Activated CD8-positive, alpha-beta memory T cell treated with anti-CD3 and anti-CD28 coated beads for 1 hour (primary cell): ENCODE measurements at places on chromosomes 6 and 20.

- DNase-seq = no peak
Observed at GRCh38 chr6:134938896-134939295, 11.0 kb downstream of the ALDH8A1 start.

DNA sequence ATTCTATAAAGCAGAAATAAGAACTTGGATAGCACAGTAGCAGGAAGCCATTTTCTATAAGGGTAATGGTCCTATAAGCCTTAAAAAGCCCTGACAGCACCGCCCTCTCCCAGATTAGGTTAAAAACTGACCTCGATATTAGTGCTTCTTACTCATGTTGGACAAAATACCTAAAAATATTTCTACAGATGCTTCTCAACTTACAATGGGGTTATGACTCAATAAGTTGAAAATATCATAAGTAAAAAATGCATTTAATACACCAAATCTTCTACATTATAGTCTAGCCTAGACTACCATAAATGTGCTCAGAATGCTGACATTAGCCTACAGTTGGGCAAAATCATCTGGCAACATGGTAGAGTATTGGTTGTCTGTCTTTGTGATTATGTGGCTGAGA is 70.3 kb downstream of the SESN1 start:
- DNase-seq = no peak

GRCh38 chr20:46089167-46089416 is 670 bp downstream of the NCOA5 start:
- no peak for DNase-seq

GRCh38 chr6:364609-365540 is 26.7 kb upstream of the IRF4 start:
- no peak for DNase-seq

DNA sequence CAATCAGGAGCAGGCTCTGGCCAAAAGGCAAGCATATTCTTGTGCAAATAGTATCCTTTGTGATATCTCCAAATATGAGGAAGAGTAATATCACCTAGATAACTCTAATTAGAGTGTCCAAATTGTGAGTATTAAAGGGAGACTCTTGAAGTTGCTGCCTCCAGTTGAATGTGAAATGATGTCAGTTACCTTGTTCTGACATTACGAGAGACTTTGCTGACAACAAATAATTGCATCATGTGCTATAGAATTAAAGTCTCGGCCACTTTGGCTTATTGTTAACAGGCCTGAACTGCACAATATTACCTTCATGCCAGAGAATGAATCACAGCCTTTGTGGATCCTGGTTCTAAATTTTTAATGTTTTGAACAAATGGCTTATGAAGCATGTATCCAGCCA is 106.5 kb downstream of the AIG1 start:
- no peak for DNase-seq

DNA sequence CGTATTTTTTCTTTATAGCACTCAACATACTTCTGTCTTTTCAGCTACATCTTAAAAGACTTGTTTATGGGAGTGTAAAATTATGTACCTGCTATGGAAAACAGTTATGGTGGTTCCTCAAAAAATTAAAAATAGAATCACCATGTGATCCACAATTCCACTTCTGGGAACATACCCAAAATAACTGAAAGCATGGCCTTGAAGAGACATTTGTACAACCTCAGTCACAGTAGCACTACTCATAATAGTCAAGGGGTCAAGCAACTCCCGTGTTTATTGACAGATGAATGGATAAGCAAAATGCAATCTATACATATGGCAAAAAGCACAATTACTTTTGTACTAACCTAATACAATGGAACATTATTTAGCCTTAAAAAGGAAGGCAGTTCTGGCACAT is 74.5 kb downstream of the METTL24 start:
- DNase-seq = no peak

- no peak for DNase-seq
Observed at GRCh38 chr6:168157272-168158212, 78.5 kb upstream of the FRMD1 start.

GRCh38 chr20:416950-417800 is 9.1 kb downstream of the RBCK1 start:
- DNase-seq = no peak

- no peak for DNase-seq
Observed at GRCh38 chr20:16423311-16424212, 149.7 kb downstream of the KIF16B start.

DNA sequence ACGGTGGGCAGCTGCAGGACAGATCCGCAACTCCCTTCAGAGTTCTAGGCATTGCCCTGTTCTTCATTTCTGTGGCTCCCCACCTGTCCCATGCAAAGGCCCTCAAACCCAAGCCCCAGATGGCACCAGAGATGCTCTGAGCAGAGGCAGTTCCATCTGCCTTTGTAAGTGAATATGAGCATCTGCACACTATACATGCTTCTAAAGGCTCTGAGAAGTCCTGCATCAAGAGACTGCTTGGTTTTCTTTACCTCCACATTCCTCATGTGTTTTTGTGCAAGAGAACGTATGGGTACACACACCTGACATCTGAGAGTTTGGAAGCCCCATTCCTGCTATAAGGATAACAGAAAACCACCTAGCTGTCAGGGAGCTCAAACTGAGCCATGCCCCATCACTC is 14.4 kb upstream of the CST7 start:
- DNase-seq = no peak

DNA sequence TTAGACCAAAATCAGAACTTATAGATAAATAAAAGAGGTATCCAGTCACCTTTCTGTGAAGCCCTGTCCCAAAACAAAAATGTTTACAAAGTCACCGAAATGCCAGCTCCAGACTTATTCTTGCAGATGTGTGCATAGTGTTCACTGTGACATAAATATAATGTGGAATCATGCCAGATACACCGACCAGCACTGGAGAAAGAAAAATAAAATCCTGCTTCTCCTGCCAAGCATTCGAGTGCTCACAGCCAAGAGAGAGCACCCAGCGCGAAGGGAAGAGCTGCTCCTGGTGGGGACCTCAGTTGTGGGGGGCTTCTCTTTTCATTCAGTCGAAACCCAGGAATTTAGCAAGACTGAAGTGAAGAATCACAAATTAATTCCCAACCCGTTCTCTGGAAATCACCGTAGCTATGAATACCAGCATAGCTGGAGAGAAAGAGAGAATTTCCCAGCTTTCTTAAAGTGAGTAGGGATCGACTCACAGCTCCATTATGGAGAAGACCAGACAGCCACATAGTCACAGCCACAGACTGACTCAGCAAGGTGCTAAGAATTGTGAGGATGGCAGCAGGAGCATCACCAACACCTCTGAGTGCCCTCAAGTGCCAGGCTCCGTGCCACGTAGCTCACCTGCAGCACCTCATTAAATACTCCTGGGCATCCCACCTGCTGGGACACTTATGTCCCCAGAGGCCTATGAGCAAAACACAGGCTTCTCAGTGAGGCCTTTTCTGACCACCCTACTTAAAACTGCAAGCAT is 33.2 kb downstream of the BFSP1 start:
- no peak for DNase-seq

GRCh38 chr20:23603321-23603720 is 2.4 kb downstream of the CST9 start:
- DNase-seq = no peak

- DNase-seq = no peak
Observed at GRCh38 chr20:17504898-17505635, 26.1 kb downstream of the BFSP1 start.

DNA sequence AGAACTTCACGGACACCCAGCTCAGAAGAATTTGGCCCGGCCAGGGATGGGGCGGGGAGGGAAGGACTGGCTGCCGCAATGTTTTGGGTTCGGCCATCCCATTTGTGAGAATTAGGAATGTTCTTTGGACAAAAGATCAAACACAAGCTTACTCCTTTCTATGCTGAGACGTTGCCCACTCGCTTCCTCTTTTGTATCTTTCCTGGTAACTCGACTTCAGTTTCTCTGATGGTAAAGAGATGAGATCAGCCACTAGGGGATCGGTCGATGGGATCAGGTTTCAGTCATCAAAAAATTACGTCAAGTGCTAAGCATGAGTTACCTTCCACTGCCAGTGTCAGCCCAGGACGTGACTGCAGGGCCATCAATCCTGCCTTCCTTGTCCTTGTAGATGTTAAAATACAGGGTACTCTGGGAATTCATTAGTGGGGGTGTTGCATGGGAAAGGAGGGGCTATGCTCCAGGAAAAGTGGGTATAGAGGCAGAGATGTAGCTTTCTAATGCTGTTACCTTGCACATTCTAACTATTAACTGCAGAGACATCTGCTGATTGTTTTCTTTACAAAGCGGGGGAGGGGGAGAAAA is 190.2 kb downstream of the TSHZ2 start:
- DNase-seq = no peak

DNA sequence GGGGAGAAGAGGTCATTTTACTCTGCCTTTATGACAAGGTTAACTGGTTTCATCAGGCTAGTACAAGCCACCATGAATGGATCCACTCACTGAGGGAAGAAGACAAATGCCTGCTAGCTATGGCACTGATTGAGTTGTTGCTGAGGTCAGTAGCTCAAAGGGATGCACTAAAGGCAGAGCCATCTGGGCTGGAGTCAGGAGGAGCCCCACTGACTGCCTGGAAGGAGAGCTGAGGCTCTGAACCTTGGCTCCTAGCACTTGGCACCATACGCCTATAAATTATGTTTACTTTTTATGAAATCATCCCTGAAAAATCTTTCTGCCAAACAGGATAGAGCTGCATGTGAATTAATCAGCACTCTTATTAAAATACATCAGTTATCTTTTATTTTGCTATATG is 104.6 kb downstream of the DTD1 start:
- no peak for DNase-seq
